ENCODE measurements at places on chromosomes 2 and 18.

GRCh38 chr18:63467699-63468098 is 9.1 kb upstream of the SERPINB5 start:
- DNase-seq, result no peak

GRCh38 chr2:13114391-13114790 is 397.7 kb downstream of the TRIB2 start:
- no peak for DNase-seq

DNA sequence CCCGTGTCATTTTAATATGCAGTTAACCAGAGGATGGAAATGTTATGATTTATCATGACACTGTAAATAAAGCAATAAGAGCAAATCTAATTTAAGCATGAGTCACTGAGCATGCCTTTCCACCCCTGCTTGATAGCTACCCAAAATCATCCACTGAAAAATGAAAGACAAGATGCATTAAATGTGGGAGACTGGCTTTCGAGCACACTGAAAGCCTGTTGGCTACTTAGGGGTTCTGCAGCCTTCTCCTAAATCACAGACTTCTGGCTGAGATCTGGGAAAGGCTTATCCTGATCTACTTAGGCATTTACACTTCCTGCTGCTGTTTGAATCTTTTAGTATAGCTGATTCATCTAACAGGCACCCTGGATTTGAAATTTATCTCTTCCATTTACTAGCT is 778.3 kb upstream of the CDH7 start:
- no peak for DNase-seq

- DNase-seq, result no peak
These were observed 76.9 kb upstream of the PMAIP1 start for GRCh38 chr18:59822612-59823550.

DNA sequence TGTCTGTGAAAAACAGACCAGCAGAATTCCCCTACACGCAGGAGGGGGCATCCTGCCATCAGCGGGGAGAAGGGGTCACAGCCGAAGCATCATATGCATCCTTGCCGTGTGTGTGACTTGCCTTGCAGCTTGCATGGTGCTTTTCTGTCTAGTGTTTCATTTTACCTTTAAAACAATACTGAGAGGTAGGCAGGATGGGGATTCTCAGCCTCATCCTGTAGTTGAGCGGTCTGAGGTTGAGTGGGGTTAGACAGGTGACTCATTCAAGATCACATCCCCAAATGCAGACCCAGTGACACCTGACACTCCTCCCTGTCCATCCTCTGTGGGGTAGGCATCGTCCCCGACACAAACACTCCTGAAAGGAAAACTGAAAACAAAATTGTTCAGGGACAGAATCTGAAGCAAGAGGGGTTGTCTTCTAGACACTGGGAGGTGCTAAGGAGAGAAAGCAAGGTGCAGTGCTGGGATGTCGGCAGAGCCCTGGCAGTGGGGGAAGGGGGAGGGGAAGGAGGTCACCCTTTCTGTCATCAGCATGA is 7.9 kb downstream of the ARL4C start:
- DNase-seq, result no peak

DNA sequence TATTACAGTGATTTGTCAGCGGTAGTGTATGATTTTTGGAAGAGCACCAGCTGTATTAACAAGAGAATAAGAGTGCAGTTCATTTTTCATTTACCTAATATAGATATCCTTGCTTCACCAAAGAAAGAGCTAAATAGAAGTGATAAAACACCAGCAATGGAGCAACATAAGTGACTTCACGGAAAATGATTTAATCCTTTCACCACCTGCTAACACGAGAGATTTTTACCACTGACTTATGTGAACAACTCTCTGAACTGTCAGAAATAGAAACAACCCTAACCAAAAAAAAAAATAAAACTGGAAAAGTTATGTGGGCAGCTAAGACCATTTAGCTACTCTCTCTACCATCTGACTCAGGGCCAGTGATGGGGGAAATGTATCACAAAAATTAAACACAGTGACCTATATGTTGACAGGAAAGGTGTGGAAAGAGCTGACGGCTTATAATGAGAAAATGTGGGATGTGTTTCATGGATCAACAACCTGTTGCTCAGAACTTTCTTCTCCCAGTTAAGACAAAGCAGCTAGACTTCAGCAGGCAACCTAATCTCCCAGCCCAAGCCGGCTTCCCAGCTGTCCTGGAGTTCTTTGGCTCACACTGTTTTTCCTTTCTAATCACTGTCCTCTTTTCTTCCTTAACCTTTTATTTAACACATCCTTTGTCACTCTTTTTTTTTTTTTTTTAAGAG is 272.7 kb downstream of the SS18 start:
- no peak for DNase-seq

DNA sequence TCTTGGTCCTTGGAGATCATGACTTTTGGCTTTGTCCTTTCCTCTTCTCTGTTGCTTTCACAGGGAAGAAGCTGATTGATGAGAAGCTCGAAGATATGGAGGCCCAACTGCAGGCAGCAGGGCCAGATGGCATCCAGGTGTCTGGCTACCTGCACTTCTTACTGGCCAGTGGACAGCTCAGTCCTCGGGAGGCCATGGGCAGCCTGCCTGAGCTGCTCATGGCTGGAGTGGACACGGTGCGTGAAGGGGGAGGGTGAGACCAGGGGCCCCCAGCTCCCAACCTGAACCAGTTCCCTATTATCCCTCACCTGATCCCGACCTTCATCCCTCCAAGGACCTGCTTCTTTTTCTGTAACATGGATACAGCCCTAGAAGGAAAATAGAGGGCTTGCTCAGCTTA is 18.7 kb downstream of the PRKAG3 start:
- no peak for DNase-seq

DNA sequence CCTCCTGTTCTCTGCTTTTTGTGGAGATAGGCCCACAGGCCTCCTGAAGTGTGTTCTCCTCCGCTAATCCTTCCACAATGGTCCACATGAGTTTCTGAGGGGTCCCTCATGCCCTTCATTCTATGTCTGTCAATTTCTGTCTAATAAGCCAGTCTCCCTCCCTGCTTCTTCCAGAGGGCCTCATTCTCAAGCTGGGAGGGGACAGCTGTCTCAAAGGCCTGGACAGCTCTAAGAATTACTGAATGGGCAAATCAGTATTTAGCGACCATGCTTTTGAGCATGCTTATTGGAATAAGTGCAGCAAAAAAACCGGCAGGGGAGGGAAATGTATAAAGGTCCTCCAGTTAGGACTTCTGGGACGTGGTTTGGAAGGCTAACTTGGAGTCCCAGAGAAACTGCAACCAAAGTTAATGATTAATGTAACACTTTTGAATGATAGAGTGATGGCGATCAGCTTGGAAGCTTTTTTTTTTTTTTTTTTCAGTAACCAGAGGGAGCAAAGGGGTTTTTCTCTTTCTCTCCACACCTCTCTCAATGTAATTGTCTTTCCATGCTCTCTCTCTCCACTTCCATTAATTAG is 890.7 kb upstream of the POU3F3 start:
- DNase-seq, result no peak

- peak; percentile 39 for DNase-seq
These were observed 43.9 kb upstream of the RFX8 start for GRCh38 chr2:101518578-101519492.

GRCh38 chr2:46198164-46198883 is 98.9 kb upstream of the EPAS1 start:
- no peak for DNase-seq

DNA sequence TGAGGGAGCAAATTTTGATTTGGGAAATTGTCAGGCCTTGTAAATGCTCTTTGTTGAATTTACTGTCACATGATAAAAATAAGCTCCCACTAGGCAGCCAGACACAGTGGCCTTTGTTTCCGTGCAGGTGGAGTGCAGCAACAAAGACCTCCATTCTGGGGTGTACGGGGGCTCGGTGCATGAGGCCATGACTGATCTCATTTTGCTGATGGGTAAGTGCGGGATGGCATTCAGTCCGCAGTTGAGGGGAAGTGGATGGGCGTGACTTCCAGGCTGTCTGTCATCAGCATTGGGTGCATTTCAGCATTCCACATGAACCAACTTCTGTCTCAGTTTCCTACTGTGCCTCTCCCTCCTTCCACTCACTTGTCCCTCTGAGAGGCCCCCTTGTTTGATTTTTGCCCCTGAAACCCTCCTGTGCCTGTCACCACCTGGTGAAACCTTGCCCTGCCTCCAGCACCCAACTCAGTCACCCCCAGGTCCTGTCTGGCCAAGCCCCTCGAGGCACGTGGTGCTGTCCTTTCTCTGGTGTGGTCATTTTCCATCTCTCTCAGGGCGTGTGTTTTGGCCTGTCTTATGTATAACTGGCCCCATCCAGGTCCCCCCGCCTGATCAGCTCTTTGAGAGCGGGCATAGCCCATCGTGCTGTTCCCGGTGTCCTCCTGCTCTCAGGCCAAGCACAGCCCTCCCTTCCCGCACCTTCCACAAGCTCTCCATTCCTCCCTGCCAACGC is 16.3 kb downstream of the CNDP2 start:
- no peak for DNase-seq

GRCh38 chr2:74414441-74414840 is 7.0 kb downstream of the C2orf81 start:
- DNase-seq, result no peak

DNA sequence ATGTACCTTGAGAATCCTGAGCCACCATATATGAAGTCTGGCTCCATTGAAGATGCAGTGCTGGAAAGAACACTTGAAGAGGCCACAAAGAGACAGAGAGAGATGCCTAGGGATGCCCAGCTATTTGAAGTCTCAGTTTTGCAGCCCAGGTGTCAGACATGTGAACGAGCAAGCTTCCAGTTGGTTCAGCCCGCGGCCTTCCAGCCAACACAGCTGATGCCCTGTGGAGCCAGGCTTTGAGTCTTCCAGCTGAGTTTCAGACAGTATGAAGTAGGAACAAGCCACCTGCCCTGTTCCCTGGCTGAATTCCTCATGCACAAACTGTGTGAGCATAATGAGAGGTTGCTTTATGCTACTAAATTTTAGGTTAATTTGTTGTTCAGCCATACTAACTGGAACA is 108.8 kb downstream of the SPHKAP start:
- no peak for DNase-seq

DNA sequence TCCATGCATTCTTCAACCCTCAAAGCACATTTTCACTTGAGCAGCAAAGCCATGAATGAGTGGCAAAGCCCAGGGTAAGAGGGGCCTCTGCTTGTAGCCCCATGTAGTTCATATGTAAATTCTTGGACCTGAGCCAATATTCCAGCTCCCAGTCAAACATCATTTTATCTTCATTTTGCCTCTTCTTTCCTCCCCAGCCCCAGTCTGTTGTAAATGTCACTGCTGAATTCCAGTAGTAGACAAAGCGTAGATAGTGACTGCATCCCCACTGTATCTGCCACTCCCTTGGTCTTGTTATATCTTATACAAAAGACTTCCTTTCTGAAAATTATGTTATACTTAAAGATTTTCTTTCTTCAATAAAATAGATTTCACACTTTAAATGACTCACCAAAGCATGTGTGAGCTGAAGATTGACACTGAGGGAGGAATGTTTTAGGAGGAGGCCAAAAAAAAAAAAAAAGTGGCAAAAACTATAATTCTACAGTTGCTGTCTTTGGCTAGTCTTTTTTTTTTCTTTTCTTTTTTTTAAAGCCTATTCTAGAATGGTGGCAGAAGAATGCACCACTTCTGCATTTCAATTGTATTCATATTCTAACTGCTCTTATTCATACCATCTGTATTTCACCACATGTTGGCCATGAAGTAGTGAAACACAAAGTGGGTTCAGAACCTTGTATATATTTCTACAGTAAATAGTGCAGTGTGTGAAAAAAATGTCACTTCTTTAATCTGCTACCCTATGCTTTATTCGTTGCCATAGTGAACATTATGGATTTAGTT is 306.1 kb downstream of the CPS1 start:
- no peak for DNase-seq

GRCh38 chr2:205484215-205484614 is 198.1 kb upstream of the NRP2 start:
- no peak for DNase-seq

DNA sequence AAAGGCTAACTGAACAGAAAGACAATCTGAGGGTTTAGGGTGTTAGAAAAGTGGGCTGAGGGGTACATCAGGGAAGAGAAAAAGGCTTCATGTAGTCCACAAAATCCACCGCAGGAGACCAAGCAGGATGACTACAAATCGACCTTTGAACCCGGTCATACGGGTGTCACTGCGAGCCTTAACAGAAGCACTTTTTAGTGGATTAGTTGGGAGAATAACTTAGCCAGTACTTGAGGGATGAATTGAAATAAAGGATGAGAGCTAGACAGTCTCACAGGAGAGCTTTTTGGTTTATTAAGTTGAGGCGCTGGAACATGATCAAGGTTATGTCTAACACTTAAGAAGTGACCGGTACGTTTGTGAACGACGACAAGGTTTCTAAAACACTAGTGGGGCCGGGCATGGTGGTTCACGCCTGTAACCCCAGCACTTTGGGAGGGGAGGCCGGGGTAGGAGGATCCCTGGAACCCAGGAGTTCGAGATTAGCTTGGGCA is 217.7 kb downstream of the MCFD2 start:
- no peak for DNase-seq
